ENCODE measurements at places on chromosomes 7 and 10.

GRCh38 chr7:151039850-151040548 lies 8.3 kb upstream of the ASIC3 start:
- DNase-seq = no peak

DNA sequence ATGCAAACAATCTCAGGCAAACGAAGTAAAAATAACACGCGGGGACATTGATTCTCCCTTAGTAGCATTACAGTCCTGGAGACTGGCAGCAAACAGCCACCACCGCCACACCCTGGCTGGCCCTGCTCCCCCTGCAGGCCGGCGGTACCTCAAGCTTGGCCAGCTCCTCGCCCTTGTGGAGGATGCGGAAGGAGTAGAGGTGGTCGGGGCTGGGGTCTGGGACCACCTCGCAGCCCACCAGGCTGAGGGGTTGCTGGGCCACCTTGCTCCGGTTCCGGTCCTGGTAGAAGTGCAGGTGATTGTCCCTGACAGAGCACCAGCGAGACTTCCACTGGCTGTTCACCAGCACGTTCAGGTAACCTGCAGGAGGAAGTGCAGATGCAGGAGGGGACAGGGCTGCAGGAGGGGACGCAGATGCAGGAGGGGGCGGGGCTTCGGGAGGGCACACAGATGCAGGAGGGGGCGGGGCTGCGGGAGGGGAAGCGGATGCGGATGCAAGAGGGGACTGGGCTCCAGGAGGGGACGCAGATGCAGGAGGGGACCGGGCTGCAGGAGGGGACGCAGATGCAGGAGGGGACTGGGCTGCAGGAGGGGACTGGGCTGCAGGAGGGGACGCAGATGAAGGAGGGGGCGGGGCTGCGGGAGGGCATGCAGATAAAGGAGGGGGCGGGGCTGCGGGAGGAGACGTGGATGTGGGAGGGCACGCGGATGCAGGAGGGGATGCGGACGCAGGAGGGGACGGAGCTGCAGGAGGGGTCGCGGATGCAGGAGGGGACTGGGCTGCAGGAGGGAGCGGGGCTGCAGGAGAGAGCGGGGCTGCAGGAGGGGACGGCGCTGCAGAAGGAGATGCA lies 65.7 kb downstream of the VWA2 start:
- DNase-seq = peak; percentile 82

DNA sequence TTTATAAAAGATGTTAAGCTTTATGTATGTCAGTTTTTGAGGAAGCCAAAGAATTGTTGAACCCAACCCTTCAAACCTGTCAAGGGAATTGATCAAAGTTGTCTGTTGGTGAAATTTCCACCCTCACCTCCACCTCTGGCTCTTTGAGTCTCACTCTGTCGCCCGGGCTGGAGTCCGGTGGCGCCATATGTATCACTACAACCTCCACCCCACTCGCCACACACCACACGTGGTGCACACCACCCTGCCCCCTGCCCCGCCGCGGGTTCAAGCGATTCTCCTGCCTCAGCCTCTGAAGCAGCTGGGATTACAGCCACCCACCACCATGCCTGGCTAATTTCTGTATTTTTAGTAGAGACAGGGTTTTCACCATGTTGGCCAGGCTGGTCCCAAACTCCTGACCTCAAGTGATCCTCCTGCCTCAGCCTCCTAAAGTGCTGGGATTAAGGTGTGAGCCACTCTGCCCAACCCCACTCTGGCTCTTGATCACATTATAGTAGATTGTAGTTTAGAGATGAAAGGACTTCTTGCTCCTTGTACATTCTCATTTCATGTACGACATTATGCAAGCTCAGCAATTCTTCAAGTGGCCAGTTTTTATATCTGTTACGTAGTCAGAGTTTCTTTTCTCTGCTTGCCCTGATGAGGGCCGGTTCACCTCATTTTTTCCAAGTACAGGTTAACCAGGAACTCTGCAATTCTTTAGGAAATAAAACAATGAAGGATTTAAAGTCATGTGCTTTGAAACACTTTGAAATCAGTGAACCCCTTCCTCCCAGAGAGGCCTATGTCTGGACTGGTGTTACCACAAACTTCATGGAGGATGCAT lies 7.0 kb downstream of the BAMBI start:
- no peak for DNase-seq

GRCh38 chr7:8015100-8015745 lies 46.6 kb downstream of the GLCCI1 start:
- DNase-seq = no peak

GRCh38 chr10:62577076-62577475 lies 202.9 kb downstream of the ZNF365 start:
- no peak for DNase-seq

GRCh38 chr10:28125701-28126100 lies 126.8 kb upstream of the ODAD2 start:
- DNase-seq = no peak

GRCh38 chr7:68729371-68729770 lies 868.9 kb upstream of the AUTS2 start:
- no peak for DNase-seq

GRCh38 chr10:96230527-96230926 lies 40.8 kb downstream of the BLNK start:
- no peak for DNase-seq

GRCh38 chr10:16904049-16904448 lies 86.8 kb upstream of the RSU1 start:
- no peak for DNase-seq

DNA sequence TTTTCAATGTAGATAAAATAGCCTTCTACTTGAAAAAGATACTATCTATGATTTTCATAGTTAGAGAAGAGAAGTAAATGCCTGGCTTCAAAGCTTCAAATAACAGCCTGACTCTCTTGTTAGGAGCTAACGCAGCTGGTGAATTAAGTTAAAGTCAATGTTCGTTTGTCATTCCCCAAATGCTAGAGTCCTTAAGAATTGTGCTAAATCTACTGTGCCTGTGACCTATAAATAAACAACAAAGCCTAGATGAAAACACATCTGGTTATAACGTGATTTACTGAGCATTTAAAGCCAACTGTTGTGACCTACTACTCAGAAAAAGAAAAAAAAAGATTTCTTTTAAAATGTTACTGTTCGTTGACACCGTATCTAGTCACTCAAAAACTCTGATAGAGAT lies 134.7 kb downstream of the POLR1F start:
- no peak for DNase-seq

DNA sequence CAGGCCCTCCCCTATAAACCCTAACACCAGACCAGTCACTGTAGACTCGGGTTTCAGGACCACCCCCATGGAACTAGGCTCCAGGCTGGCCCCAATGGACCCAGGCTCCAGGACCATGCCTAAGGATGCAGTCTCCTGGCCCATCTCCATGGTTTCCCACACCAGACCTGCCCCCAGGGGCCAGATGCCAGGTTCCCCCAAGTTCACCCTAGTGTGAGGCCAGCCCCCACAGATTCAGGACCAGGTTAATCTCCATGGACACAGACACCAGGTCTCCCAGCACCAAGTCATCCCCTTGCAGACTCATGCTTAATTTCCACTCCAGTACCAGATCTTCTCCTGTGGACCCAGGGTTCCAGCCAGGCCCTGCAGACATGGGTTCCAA lies 103.8 kb upstream of the LANCL2 start:
- DNase-seq = no peak

GRCh38 chr7:37013771-37014170 lies 289.5 kb upstream of the AOAH start:
- no peak for DNase-seq

DNA sequence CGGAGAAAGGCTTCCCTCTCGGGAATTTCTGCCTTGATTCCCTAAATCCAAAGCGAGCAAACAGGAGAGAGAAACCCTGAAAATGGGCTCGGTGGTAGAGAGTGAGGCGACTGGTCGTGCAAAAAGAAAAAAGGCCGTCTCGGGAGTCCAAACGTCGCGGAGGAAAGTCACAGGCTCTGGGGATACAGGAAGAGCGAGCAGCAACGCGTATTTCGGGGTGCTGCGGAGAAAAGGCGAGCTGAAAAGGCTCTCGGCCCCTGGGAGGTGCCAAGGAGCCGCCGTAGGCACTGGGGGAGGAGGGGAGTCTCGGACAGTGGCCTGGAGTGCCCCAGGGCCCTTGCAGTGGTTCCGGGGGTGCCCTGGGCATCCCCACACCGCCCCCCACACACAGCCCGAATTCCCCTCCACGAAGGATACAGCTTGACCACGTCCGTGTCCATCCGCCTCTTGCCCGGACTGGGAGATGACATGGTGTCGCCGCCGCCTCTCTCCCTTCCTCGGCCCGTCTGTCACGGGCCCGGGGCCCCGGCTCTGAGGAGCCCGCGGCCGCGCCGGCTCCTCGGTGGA lies 591 bp downstream of the UBE2H start:
- peak; percentile 67 for DNase-seq

GRCh38 chr10:47344996-47345870 lies 2.9 kb upstream of the RBP3 start:
- DNase-seq = no peak

- DNase-seq = no peak
These were observed 14.7 kb downstream of the NPY start for GRCh38 chr7:24298696-24299095.

- no peak for DNase-seq
These were observed 1144.1 kb downstream of the GATA3 start for GRCh38 chr10:9198611-9199010.

GRCh38 chr10:35690534-35690933 lies 48.4 kb upstream of the FZD8 start:
- no peak for DNase-seq

DNA sequence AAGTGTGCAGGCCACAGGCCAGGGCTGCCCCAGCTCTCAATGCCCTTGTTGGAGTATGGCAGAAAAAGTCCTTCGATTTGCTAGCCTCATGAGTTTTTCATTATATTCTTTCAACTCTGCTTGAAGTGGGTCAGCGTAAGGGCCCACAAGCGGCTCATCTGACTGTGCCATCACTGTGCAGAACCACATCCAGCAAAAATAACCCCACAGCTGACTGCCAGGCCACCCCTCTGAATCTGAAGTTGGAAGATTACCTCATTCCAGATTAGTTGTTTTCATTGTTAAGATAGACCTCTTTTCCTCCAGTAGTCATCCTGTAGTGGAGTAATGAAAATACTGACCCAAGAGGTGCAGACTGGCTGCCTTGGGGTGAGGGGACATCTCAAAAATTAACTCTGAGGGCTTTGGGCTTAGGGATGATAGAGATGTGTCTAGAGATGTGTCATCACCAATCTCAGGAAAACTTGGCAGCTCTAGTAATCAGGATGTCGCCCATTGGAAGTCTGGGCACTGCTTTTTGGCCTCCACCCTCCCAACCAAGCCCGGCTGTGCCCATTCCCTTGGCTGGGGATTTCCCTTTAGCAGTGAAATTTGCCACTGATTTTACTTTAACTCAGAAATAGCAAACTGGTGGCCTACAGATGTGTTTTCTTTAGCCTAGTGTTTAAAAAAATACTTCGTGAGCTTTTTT lies 164.3 kb downstream of the LCOR start:
- no peak for DNase-seq

DNA sequence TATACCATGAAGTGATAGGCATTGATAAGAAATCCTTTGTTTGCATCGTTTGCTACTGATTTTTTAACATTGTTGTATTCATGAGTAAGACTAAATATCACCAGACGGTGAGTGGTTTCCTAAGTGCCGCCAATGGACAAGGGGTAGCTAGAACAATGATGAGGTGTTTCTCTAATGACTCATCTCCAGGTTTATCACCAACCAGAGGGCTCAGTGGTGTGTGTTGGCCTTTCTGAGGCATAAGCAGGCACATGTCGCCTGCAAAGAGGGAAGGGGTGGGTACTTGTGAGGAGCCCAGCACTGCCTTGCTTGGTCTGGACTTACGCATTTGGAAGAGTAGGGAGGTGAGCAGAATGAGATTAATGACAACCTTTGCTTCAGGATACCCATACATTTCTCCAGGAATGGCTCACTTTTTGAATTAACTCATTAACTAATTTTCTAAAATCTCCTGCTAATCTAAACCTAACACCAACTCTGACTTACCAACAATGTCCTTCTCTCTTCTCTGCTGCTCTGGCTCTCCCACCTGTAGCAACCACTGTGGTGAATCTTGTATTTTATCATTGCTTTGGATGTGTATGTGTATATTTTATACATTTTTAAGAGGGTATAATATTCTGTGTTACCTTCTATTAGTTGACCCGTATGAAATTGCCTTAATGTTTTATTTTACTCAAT lies 722.6 kb downstream of the GRID1 start:
- DNase-seq = no peak

DNA sequence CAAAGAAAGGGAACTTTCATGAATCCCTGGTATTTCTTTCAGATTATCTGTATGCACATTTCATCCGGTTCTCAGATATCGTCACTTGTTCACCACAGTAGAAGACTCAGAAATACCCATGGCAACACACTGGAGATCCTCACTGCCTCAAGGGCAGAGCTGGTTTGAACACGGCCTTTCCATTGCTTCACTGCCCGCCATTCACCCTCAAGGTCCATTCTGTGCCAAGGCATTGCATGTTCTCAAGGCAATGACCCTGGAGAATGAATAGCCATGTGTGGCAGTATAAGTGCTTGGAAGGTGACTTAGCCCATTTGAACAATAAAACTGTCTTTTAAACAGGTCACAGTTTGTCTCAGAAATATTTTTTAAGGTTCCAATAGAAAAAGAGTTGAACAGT lies 606.5 kb downstream of the IPMK start:
- no peak for DNase-seq

- DNase-seq = no peak
These were observed 95.8 kb upstream of the STRIP2 start for GRCh38 chr7:129338450-129338849.

DNA sequence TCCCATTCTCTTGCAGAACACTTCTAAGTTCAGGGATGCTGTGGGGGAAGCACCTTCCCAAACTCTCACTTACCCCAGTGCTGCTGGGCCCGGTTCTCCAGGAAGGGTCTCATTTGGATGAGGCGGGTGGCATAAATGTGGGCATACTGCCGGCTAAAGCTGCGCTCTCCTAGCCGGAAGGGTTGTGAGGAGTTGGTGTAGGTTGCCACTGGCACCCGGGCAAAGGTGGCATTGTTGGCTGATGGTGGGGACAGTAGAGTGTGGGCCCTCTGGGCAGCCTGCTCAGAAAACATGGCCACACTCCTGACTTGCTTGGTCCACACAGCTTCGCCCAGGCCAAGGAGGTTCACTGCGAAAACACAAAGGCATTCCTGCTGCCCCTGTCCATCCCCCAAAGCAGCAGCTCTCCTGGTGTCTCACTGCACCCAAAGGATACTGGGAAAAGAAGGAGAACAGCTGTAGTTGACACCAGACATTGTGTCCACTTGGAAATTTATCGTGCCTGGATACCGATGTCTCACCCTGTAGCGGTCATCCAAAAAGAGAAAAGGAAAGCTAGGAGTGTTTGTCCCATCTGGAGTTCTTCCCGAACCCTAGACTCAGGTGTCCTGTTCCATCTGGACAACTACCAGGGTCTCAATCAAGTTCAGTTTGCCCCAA lies 1.5 kb downstream of the POLD2 start:
- DNase-seq = no peak

- no peak for DNase-seq
These were observed 54.4 kb downstream of the SEMA3A start for GRCh38 chr7:84139986-84140729.

DNA sequence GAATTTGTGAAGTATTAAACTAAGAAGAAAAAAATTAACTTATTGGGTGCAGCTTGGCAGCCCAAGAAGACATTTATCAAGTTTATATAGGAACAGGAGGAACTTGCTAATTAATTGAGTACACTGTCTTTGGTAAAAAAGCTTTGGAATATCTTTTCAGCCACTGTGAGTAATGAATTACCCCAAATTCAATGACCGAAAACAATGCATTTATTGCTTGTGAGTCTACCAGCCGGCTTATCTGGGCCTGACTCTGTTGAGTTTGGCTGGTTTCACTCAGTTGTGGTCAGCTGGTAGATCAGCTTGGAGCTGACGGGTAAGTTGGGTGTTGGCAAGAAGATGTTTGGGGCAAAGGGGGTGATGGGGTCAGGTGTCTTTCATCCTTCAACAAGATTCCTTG lies 11.6 kb downstream of the GNG11 start:
- DNase-seq = no peak

- DNase-seq = no peak
These were observed 26.5 kb upstream of the WNT16 start for GRCh38 chr7:121302214-121302745.

Measured in activated CD8-positive, alpha-beta memory T cell treated with anti-CD3 and anti-CD28 coated beads, Interleukin-2, amount 50 U/mL, for 48 hours (primary cell).